Tibial nerve (tissue), 4 donors: ENCODE measurements at places on chromosomes 4 and X.

DNA sequence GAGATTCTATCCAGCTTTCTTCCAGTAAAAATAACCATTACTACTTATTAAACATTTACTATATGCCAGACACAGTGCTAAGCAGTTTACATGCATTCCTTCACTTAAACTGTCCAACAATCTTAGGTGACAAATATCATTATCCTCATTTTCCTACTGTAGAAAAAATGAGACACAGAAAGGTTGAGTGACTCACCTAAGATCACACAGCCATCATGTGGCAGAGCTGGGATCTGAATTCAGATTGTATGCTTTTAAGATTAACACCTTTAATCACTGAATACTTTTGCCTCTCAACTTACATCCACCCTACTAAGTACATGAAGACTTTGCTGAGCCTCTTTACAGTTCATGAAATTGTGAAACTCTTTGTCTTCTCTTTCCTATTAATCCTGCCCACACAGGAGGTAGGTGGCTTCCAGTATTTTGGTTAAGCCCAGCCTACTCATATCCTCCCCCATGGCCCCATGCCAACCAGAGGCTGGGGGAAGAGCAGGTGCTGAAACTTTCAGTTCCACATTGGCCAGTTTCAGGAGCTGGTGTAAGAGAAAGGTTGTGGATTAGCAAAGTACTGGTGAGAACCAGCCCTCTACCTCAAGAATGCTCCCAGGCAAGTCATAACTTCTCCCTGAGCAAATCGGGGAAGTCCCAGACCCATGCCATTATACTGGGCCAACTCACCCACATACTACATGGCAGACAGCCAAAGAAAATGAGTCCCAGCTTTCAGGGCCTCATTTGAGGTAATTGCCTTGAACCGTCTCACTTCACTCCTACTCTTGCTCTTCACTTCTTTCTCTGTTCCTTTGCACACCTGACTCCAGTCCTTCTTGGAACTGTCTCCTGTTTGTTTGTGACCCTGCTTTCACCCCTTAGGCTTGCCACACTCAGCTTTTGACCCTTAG is 211.1 kb downstream of the GUCY2F start:
- DNase-seq: no peak
- H3K27me3 ChIP-seq: no peaks in the 10 kb centered on the region
- H3K4me3 ChIP-seq: no peak overlapping the region
- no peak overlapping the region for H3K27ac ChIP-seq

DNA sequence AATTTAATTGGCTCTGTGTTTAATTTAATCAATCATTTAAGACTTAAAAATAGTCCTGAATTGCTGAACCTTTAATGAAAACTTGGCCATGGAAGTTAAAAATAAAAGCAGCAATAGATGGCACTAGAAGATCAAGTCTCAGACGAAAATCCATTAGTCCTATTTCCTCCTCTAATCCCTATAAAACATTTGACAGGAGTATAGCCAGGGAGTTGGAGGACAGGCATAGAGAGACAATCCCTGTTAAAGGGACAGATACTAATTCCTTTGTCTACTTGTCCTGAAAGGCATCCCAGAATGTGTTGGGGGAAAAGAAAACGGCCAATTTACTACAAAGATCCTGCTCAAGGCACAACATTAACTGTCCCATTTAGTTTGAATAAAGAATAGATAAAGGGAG is 276.3 kb upstream of the TACR3 start:
- peaks cover 8% of the 10 kb centered on the region for H3K4me1 ChIP-seq
- no peaks in the 10 kb centered on the region for H3K36me3 ChIP-seq
- H3K27ac ChIP-seq: no peak overlapping the region
- DNase-seq: no peak
- no peaks in the 10 kb centered on the region for H3K27me3 ChIP-seq

GRCh38 chrX:10050481-10050880 is 83.3 kb downstream of the CLDN34 start:
- no peak overlapping the region for H3K4me3 ChIP-seq
- no peak for DNase-seq
- no peaks in the 10 kb centered on the region for H3K36me3 ChIP-seq
- peaks cover 5% of the 10 kb centered on the region for H3K4me1 ChIP-seq
- H3K27me3 ChIP-seq: no peaks in the 10 kb centered on the region

DNA sequence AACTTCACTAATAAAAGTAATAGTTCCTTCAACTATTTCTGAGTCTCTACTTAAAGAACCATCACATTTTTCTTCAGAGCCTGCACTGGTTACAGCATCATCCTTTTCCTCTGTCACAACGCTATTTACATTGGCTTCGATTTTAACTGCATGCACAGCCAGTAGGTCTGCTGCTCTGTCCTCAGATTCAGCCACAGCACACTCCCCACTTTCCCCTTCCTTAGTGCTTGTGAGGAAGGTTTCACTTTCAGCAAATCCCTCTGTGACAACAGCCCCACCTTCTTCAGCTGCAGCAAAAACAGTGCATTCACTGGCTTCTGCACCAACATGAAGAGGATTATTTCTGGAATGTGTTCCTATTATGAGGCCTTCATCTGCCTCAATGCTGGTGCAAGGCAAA is 25.7 kb downstream of the BOD1L1 start:
- no peak overlapping the region for H3K27ac ChIP-seq
- H3K4me1 ChIP-seq: no peaks in the 10 kb centered on the region
- H3K4me3 ChIP-seq: no peak overlapping the region
- DNase-seq: no peak
- H3K27me3 ChIP-seq: no peaks in the 10 kb centered on the region
- H3K36me3 ChIP-seq: peaks cover 89% of the 10 kb centered on the region

DNA sequence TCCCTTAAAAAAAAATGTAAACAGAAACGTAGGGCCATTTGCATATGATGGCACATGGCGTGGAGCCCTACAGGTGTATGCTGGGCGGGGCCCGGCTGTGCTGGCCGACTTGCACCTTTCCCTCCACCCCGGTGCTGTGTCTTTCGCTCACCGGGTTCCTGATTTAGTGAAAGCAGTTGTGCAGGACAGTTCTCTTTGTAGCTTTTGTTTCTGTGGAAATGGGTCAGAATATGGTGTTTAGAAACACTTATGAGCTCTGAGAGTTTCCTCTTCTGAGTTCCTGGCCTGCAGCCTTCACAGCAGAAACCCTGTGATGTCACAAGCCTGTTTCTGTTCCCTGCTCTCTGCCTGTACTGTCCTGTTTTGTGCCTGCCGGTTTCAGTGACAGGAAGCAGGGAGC is 22.5 kb upstream of the MSANTD1 start:
- H3K27ac ChIP-seq: no peak overlapping the region
- no peaks in the 10 kb centered on the region for H3K27me3 ChIP-seq
- H3K4me3 ChIP-seq: no peak overlapping the region
- H3K36me3 ChIP-seq: peaks cover 95% of the 10 kb centered on the region
- DNase-seq: no peak

- no peaks in the 10 kb centered on the region for H3K4me1 ChIP-seq
- no peak overlapping the region for H3K4me3 ChIP-seq
- no peak overlapping the region for H3K27ac ChIP-seq
- no peak for DNase-seq
These were observed 21.0 kb downstream of the TNIP3 start for GRCh38 chr4:121143131-121143530.

- no peak overlapping the region for H3K27ac ChIP-seq
- H3K4me3 ChIP-seq: no peak overlapping the region
- DNase-seq: no peak
- H3K27me3 ChIP-seq: no peaks in the 10 kb centered on the region
- no peaks in the 10 kb centered on the region for H3K4me1 ChIP-seq
- no peaks in the 10 kb centered on the region for H3K36me3 ChIP-seq
These were observed 19.1 kb downstream of the CCSER1 start for GRCh38 chr4:90146306-90146705.

DNA sequence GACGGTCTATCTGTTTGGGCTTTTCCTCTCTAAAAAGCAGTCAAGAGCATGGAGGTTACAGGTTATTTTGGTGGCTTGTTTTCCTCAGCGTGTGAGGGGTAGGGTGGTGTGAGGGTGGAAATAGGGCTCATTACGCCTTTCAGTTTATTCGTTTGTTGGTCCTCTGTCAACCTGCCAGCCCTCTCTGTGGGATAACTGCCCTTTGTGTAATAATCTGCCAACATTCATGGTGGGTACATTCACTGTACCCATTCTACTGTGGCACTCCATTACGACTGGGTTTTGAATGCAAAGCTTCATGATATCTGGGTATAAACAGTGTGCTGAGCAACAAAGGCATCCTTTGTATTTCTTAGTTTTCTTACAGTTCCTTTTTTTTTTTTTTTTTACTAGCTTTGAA is 136.4 kb downstream of the ADGRL3 start:
- no peaks in the 10 kb centered on the region for H3K4me1 ChIP-seq
- no peak overlapping the region for H3K4me3 ChIP-seq
- H3K27me3 ChIP-seq: no peaks in the 10 kb centered on the region
- peak; percentile 21 for DNase-seq
- peak overlapping the region; percentile 49 for H3K27ac ChIP-seq
- no peaks in the 10 kb centered on the region for H3K36me3 ChIP-seq

GRCh38 chrX:153801669-153802068 is 7.2 kb downstream of the SSR4 start:
- no peak overlapping the region for H3K4me3 ChIP-seq
- no peaks in the 10 kb centered on the region for H3K36me3 ChIP-seq
- H3K27me3 ChIP-seq: no peaks in the 10 kb centered on the region
- no peak overlapping the region for H3K27ac ChIP-seq
- H3K4me1 ChIP-seq: no peaks in the 10 kb centered on the region
- DNase-seq: no peak

- DNase-seq: peak; percentile 4
- no peaks in the 10 kb centered on the region for H3K4me1 ChIP-seq
- H3K27ac ChIP-seq: no peak overlapping the region
- no peaks in the 10 kb centered on the region for H3K36me3 ChIP-seq
- no peak overlapping the region for H3K4me3 ChIP-seq
These were observed 102.6 kb downstream of the IL1RAPL2 start for GRCh38 chrX:104668550-104668949.

- no peaks in the 10 kb centered on the region for H3K4me1 ChIP-seq
- no peaks in the 10 kb centered on the region for H3K36me3 ChIP-seq
- no peak for DNase-seq
- no peak overlapping the region for H3K27ac ChIP-seq
- no peak overlapping the region for H3K4me3 ChIP-seq
- H3K27me3 ChIP-seq: no peaks in the 10 kb centered on the region
These were observed 278.4 kb downstream of the CAMK2D start for GRCh38 chr4:113483131-113483530.

GRCh38 chrX:43595931-43596330 is 60.2 kb upstream of the MAOA start:
- H3K4me1 ChIP-seq: no peaks in the 10 kb centered on the region
- DNase-seq: no peak
- no peak overlapping the region for H3K4me3 ChIP-seq
- H3K27me3 ChIP-seq: no peaks in the 10 kb centered on the region
- no peaks in the 10 kb centered on the region for H3K36me3 ChIP-seq
